HS-27A (cell line): ENCODE measurements at places on chromosomes 2 and 18.

GRCh38 chr2:26529406-26530239, 51.7 kb upstream of the OTOF start:
- no peak for DNase-seq

GRCh38 chr2:54097124-54097523, 18.3 kb upstream of the ACYP2 start:
- no peak for DNase-seq

GRCh38 chr2:191635333-191636234, 42.4 kb upstream of the NABP1 start:
- DNase-seq, result peak; percentile 83

GRCh38 chr2:214593727-214594126, 182.9 kb downstream of the VWC2L start:
- DNase-seq, result no peak

GRCh38 chr2:240196716-240197461, 56.4 kb upstream of the OTOS start:
- no peak for DNase-seq

DNA sequence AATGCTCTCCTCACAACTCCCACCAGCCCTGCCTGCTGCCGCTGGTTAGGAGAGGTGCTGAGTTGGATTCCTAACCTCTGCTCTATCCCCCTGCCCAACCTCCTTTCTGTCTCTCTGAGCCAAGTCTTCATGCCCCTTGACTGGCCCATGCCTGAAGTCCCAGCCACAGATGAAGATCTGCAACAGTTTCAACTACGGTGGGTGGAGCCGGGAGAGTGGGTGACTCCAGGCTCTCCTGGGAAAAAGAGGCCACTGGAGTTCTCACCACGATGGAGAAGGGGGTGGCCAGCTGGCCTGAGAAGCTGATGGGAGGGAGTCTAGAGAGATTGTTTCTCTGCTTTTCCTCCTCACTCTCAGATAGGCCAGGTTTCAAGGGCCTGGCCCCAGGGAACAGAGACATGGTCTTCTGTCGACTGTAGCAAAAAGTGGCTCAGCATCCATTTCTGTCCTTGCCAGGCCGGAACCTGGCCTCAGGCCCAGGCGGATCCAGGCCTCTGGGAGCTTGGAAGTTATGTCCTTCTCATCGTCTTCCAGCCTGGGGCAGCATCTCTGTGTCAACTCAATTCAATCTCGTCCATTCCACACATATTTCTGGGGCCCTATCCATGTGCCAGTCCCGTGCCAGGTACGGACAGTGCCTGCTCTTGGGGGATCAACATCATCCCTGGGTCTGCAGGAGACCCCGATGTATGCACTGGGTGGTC, 75.3 kb downstream of the INHBB start:
- no peak for DNase-seq

- DNase-seq, result no peak
Measured at GRCh38 chr2:62806231-62806630, 100.7 kb downstream of the EHBP1 start.

DNA sequence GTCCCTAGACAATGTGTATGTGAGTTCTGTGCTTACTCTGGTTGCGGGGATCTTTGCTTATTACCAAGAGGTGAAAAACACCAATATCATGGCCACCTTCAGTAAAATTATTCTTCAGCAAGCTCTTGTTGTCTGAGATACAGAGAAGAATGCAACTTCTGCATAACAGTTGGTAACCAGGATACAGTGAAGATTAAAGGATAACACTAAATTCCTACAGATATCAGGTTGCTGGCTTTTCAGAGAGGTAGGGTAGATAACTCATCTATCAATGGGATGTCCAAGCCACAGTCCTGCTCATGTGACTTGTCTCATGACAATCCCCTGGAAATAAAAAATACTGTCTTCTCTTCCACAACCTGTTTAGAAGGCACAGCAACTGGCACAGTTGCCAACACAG, 308.5 kb downstream of the TNS1 start:
- DNase-seq, result no peak

DNA sequence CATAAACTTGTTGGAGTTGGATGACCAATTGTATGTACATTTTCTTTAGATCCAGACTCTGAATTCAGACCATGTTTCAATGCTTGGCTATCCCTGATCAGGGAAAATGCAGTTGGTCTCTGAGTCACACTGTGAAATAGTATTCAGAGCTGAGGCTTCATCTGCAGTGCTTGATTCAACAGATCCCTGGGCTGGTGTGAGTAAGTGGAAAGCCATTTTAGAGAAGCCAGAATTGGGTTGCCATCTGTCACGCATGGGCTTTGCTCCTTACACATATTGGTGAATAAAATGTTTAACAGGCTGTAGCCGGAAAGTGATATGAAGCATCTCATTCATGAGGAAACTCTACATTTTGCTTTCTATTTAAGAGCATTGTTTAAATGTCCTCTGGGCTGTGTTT, 50.0 kb upstream of the ACYP2 start:
- DNase-seq, result peak; percentile 65

GRCh38 chr2:169265591-169265990, 96.7 kb downstream of the LRP2 start:
- DNase-seq, result no peak

DNA sequence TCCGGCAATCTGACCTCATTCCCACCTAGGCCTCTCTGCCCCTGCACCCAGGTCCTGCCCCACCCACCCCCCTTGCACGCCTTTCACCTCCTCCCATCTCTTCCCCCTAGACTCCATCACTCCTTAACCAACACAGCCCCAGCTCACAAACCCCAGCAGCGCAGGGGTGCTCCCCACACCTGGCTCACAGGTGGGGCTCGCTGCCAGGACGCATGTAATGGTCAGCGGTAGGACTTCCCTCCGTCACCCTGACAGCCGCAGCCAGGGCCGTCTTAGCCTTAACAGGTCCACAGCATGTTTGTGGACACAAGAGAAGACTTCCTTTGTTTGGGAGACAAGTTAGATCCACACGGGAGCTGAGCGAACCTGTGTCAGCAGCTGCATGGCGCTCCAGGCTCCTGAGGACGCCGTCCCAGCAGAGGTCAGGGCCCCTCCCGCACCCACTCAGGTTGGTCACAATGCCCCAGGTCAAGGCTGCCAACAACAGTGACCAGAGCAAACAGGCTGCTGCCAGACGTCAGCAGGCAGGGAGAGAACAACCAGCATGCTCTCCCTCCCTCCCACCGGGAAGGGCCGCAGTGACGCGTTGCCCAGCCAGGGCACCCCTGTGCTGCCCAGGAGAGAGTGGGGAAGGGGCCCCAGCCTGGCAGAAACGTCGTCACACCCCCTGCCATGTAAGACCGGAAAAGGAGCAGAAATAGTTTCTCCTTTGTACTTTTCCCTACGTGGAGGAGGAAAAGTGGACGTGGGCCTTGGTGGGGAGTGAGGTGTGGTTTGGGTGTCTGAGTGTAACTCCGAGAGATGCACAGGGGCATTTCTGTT, 68.0 kb downstream of the PXDN start:
- no peak for DNase-seq

DNA sequence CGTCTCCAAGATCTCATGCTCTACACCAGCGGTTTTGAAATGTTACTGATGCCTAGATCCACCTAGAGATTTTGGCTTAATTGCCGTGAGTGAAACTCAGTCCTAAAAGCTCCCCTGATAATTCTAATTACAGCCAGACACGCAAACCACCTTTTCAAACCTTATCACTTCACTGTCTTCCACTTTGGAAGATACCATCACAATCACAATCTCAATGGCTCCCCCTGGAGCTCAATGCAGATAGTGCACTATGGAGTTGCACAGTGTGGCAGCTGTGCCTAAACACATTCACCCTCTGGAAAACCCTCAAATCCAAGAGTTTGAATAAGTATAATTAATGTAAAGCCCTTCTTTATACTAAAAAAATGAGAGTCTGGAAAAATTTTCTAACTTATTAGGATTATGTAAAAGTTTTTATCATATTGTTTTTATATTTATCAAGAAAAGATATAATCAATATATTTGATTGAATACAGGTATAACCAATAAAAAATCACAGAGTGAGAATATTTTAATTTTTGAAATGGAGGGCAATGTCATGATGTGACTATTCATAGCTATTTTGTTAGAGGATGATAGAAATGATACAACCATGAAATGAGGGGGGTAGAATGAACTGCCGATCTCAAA, 102.9 kb upstream of the SLC8A1 start:
- DNase-seq, result peak; percentile 33

DNA sequence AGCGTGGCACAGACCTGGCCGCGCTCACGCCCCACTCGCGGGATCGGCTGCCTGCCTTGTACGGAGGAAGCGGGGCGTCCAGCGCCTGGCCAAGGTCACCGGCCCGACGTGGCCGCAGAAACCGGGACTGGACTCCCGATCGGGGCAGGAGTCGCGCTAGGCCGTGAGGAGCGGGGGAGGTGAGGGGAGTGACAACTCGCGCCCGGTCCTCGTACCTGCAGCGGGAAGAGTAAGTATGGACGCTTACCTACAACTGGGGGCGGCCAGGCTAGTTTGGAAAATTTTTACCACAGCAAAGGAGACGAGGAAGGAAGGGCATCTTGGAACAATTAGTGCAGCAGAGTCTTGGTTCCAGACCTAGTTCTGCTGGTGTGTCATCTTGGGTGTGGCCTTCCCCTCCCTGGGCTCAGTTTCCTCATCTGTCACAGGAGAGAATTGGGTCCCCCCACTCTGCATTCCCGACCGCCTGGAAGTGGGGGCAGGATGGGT, 693 bp downstream of the UBE2F start:
- DNase-seq, result no peak

- no peak for DNase-seq
Measured at GRCh38 chr2:54310311-54310710, 54.3 kb upstream of the TSPYL6 start.

GRCh38 chr2:47815764-47816163, 32.8 kb downstream of the MSH6 start:
- DNase-seq, result no peak

DNA sequence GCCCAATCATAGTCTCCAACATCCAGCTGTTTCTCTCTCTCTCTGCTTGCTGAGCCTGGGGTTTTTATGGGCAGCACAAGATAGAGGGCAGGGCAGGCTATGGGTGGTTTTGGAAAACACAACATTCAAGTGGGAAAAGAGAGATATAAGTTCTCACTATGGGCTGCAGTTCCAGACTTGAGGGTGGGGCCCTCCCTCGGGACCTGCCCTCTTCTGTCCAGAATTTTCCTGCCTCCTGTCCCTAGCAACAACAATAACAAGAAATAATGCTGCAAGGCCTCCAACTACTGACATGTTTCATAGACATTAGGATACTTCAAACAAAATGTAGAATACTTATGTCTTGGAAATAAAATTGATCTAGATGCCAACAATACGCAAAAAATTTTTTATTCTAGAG, 107.8 kb downstream of the C18orf54 start:
- no peak for DNase-seq

GRCh38 chr2:24359129-24360049, 947 bp downstream of the ITSN2 start:
- DNase-seq, result no peak

GRCh38 chr2:43872151-43872550, 33.4 kb downstream of the ABCG8 start:
- DNase-seq, result no peak

DNA sequence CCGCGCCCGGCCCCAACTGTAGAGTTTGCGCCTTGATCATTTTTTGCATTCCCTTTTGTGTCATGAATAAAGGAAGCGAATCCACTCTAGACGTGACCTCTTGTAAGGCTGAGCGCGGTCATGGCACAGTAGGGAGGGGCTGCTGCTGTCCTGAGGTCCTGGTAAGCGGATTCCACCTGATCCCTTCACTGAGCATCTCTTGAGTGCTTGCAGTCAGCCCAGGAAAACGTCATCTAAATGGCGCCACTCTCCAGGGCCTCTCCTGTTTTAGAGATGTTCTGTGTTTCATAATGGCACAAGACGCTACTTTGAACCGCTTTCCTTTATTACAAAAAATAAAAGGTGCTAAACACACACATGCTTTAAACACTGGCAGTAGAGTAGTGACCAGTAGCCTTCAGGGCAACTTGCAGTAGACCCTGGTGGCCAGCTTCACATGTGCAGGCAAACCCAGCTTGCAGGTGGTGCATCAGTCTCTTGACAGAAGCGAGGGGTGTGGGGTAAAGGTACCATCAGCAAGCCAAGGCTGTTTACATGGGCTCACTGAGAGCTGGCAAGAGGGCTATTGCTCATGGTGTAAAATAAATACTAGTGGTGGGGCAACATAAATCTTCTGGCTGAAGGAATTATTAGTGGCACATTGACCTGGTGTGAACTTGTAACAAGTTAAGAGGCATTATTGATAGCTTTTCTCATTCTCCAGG, 43.0 kb upstream of the ACKR3 start:
- DNase-seq, result no peak

DNA sequence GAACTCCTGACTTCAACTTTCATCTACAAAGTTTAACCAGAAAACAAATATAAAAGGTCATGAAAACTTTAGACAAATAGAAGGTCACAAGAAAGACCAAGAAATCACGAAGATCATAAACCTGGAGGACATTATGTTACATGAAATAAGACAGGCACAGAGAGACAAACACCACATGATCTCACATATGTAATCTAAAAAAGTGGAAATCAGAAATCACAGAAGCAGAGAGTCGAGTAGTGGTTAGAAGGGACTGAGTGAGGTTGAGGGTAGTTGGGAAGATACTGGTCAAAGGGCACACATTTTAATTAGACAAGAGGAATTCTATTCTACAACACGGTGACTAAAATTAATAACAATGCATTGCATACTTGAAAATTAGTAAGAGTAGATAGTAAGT, 1.4 kb downstream of the GCFC2 start:
- DNase-seq, result no peak

- no peak for DNase-seq
Measured at GRCh38 chr18:46632401-46633071, 24.5 kb downstream of the LOXHD1 start.

DNA sequence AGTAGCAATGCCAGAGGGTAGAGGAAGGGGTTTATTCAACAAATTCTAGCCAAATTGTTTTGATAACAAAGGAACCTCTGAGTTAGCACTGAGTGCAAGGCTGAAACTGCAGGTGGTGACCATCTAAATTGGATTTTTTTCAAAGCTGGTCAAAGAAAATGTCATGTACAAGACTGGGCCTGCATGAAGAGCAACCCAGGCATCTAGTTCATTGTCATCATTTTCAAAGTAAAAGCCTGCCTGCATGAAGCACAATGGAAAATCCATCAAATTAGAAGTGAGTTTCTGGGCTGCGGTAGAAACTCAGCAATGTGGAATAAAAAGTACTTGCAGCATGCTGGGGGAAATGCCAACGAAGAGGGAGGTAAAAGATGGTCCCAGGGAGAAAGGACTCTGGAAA, 80.8 kb upstream of the PPP1CB start:
- DNase-seq, result no peak

DNA sequence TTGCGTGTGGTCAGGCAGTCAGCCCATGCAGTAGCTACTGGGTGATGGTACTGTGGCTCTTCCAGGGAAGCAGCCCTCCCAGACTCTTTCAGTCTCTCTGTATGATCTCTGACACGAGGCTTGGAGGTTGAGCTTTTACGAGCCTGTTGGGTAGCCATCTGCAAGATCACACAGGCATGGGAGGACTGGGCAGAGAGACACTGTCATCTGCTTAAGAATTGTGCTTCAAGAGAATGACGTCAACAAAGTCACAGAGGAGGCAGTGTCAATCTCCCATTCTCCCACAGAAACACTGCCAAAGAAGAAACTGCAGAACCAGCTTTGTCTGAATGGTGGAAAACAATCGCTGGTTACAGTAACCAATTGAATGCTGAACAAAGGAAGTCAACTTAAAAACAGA, 78.4 kb upstream of the MC2R start:
- no peak for DNase-seq
